ENCODE measurements at places on chromosomes 1 and 21.

GRCh38 chr1:61334718-61335589 is 252.6 kb downstream of the NFIA start:
- DNase-seq: no peak

- no peak for DNase-seq
Observed at GRCh38 chr1:65817891-65818290, 25.2 kb downstream of the PDE4B start.

DNA sequence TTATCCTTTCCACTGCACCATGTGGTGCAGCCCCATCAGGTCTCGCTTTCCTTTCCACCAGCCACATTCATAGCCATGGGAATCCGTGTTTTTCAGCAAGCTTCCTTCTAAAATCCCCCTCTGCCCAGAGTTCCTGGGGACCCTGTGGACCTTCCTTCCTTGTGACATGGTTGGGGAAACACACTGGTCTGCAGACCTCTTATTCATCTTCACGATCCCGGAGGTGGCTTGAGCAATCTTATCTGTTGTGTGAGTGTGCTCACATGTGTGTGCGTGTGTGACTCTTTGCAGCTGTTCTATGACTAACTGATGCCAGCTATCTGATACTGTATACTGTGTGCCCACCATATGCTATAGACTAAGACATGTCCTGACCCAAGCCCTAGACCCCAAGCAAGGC is 15.6 kb upstream of the IL10 start:
- DNase-seq: no peak

DNA sequence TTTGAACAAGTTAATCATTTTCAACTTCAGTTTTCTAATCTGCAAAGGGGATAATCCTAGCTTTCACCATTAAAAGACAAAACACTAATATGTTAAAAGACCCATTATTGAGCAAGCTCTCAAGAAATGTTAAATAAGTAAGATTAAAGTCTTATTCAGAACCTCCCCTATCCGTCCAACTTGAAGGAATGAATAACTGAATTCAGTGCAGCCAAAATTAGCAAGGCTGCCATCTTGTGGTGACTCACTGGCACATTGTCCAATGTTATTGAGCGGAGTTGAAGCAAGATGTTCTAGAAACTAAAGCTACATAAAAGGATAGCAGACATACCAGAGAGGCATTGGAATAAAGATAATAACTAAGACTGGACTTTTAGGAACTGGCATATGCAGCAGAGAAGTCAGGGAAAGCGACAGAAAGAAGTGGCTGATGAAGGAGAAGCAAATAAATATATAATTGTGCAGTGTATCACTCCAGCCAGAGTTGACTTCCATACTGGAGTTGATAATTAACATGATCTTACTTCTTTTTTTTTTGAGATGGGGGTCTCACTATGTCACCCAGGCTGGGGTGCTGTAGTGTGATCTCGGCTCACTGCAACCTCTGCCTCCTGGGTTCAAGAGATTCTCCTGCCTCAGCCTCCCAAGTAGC is 8.2 kb upstream of the CAP1 start:
- DNase-seq: no peak

DNA sequence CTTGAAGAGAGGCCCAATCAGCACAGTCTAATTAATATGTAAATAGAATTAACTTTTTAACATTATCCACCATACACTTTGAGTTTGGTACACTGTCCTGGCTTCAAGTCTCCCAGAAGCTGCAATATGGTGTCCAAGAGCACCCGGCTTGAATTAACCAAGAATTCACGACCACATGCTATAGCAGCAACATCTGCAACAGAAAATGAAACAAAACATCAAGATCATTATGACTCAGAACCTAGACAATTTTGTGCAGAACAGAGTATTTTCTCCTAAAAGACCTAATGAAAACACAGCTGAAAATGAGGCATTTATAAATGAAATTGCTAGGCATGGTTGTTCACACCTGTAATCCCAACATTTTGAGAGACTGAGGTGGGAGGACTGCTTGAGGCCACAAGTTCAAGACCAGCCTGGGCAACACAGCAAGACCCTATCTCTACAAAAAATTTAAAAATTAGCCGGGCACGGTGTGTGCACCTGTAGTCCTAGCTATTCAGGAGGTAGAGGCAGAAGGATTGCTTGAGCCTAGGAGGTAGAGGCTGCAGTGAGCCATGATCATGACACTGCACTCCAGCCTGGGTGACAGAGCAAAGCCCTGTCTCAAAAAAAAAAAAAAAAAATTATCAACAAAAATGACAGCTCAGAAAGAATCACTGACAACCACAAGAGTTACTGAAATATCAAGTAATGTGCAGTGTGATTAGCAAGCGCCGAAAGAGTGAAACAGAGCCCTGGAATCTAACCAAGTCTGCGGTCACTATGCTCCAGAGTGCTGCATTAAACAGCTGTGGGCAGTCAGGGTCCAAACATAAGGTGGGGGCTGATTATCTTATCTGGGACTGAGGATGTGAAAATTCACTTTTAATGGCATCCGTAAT is 45.3 kb downstream of the HSF2BP start:
- DNase-seq: no peak
